ENCODE measurements at places on chromosomes 16 and 17. TPM values are rescaled to one million over a fixed set of nuclear protein-coding genes. Genes with fewer than 3 reads are reported as not detected.

GRCh38 chr17:73393381-73393780 is 81.6 kb upstream of the CDC42EP4 start:
- no peaks in the 10 kb centered on the region for H3K27me3 ChIP-seq
- H3K36me3 ChIP-seq: no peaks in the 10 kb centered on the region
- no peak for DNase-seq
- H3K27ac ChIP-seq: no peak overlapping the region

- peak overlapping the region; percentile 67 for H3K27ac ChIP-seq
- H3K27me3 ChIP-seq: peaks cover 2% of the 10 kb centered on the region
- H3K36me3 ChIP-seq: no peaks in the 10 kb centered on the region
- H3K4me1 ChIP-seq: peaks cover 24% of the 10 kb centered on the region
- peak; percentile 35 for DNase-seq
- no peak overlapping the region for H3K4me3 ChIP-seq
Measured at GRCh38 chr17:30323895-30324319, 9.9 kb downstream of the TMIGD1 start.

GRCh38 chr16:75506574-75506973 is 11.3 kb upstream of the CHST6 start:
- H3K4me1 ChIP-seq: no peaks in the 10 kb centered on the region
- peaks cover 4% of the 10 kb centered on the region for H3K27me3 ChIP-seq
- H3K36me3 ChIP-seq: no peaks in the 10 kb centered on the region
- no peak for DNase-seq

GRCh38 chr17:74877592-74878548 is 5.1 kb upstream of the FDXR start:
- H3K4me1 ChIP-seq: peaks cover 12% of the 10 kb centered on the region
- DNase-seq: no peak
- no peak overlapping the region for H3K4me3 ChIP-seq
- H3K36me3 ChIP-seq: no peaks in the 10 kb centered on the region
- no peaks in the 10 kb centered on the region for H3K27me3 ChIP-seq

The PRPSAP1 gene
- total RNA-seq: 58.7 TPM

The CCL1 gene
- total RNA-seq: 0.87 TPM

- H3K4me3 ChIP-seq: no peak overlapping the region
- DNase-seq: no peak
- H3K27ac ChIP-seq: no peak overlapping the region
- no peaks in the 10 kb centered on the region for H3K4me1 ChIP-seq
- H3K27me3 ChIP-seq: no peaks in the 10 kb centered on the region
Measured at GRCh38 chr17:15103785-15104184, 161.3 kb downstream of the PMP22 start.

Measured in activated CD4-positive, alpha-beta T cell treated with anti-CD3 and anti-CD28 coated beads, Interleukin-2, amount 10 ng/mL, durations not matched to agents 7 days and 5 days (primary cell).